ENCODE measurements at places on chromosomes 5 and 9. TPM values are rescaled to one million over a fixed set of nuclear protein-coding genes. Genes with fewer than 3 reads are reported as not detected.

Gene ZDHHC11
- 1.7 TPM for total RNA-seq

Gene BTNL8
- total RNA-seq = not detected

Gene CTNND2
- not detected for total RNA-seq

Gene PCDHGB4
- 9.6 TPM for total RNA-seq
